ENCODE measurements at places on chromosomes 7 and 10.

- H3K36me3 ChIP-seq = peaks cover 8% of the 10 kb centered on the region
- peaks cover 15% of the 10 kb centered on the region for H3K4me1 ChIP-seq
- peak overlapping the region; percentile 93 for H3K4me3 ChIP-seq
- peak overlapping the region; percentile 83 for H3K27ac ChIP-seq
- DNase-seq = no peak
Measured at GRCh38 chr10:118047157-118047719, 497 bp upstream of the RAB11FIP2 start.

DNA sequence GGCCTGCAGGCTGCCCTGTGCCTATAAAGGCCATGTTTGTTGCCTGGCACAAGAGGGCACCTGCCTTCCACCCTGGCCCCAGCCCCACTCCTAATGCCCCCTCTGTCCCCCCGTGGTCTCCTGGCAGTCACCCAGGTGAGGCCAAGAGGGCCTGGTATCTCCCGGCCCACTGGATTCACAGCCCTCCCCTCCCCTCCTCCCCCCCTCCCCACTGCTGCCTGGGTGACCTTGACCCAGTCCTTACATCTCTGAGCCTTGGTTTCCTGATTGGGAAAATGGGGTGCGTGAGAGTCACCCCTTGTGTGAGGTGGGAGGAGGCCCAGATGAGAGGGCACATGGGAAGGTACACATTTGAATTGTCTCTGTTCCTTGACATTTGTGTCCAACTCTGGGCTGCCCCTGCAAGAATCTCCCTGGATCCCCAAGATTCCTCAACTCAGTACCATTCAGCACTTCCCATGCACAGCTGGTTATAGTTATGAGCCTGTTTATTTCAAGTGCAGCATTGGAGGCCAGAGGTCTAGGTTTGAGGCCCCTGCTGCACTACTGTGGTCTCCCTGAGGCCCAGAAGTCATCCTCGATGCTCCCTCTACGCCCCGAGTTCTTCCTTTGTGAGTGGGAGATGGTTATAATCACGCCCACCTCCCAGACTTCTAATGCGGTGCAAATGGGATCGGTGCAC is 58.9 kb downstream of the TMEM270 start:
- H3K27me3 ChIP-seq = no peaks in the 10 kb centered on the region
- no peaks in the 10 kb centered on the region for H3K36me3 ChIP-seq
- H3K27ac ChIP-seq = no peak overlapping the region
- no peak overlapping the region for H3K4me3 ChIP-seq
- H3K4me1 ChIP-seq = no peaks in the 10 kb centered on the region
- no peak for DNase-seq

DNA sequence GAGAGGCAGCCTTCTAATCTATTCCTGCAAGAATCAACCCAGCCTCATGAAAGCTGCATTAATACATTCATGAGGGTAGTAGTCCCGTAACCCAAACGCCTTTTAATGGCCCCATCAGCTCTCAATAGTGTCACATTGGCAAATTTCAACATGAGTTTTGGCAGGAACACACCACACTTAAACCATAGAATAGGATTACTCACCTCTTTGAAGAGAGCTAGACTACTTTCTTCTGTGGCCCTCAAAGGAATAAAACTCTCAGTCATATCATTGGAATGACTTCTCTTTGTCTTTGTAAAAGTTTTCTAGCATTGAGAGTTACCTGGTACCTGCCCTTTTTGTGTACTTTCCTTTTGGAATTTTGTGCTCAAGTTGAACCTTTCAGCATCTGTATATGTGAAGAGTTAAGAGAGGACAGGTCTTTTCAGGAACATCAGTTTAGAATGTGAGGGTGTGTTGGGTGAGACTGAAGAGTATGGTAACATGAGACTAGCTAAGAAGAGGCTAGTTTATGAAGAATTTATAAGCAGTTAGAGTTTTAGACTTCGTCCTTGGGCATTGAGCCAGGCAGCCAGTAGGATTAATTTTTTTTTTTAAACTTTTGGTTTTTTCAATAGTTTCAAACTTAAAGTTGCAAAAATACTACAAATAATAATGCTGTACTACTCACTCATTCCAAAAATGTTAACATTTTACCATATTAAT is 92.6 kb downstream of the MLLT10 start:
- H3K27me3 ChIP-seq = no peaks in the 10 kb centered on the region
- no peak for DNase-seq
- no peak overlapping the region for H3K27ac ChIP-seq
- H3K36me3 ChIP-seq = peaks cover 39% of the 10 kb centered on the region
- H3K4me1 ChIP-seq = no peaks in the 10 kb centered on the region
- H3K4me3 ChIP-seq = no peak overlapping the region

DNA sequence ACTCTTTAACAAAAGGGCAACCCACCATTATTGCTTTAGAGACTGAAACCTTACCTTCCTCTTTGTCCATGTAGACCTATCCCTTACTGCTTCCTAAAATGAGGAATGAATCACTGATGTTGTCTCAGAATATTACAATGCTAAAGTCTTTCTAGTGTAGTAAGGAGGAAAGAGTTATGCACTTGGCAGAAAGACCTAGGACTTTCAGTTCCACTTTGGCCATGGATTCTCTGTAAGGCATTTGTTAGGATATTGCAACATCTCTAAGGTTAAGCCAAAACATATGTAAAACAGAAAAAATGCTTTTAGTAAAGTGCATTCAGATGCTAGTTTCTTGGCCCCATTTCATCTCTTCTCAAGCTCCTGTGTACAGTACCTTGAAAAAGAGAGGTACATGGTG is 230.9 kb downstream of the PARD3 start:
- no peak for DNase-seq
- H3K27ac ChIP-seq = no peak overlapping the region
- no peak overlapping the region for H3K4me3 ChIP-seq
- no peaks in the 10 kb centered on the region for H3K36me3 ChIP-seq
- peaks cover 48% of the 10 kb centered on the region for H3K4me1 ChIP-seq
- H3K27me3 ChIP-seq = no peaks in the 10 kb centered on the region

- H3K27me3 ChIP-seq = no peaks in the 10 kb centered on the region
- H3K27ac ChIP-seq = no peak overlapping the region
- H3K4me3 ChIP-seq = no peak overlapping the region
- no peak for DNase-seq
Measured at GRCh38 chr7:23873306-23873705, 163.3 kb downstream of the STK31 start.

- no peaks in the 10 kb centered on the region for H3K4me1 ChIP-seq
- H3K27me3 ChIP-seq = no peaks in the 10 kb centered on the region
- H3K36me3 ChIP-seq = no peaks in the 10 kb centered on the region
Measured at GRCh38 chr7:610531-611280, 91.1 kb upstream of the PDGFA start.

- no peaks in the 10 kb centered on the region for H3K27me3 ChIP-seq
- H3K36me3 ChIP-seq = no peaks in the 10 kb centered on the region
- H3K4me3 ChIP-seq = no peak overlapping the region
- peak; percentile 42 for DNase-seq
- H3K27ac ChIP-seq = peak overlapping the region; percentile 97
Measured at GRCh38 chr7:41918597-41918996, 215.7 kb upstream of the INHBA start.

- no peak for DNase-seq
- H3K4me1 ChIP-seq = peaks cover 4% of the 10 kb centered on the region
- H3K27ac ChIP-seq = no peak overlapping the region
- H3K27me3 ChIP-seq = no peaks in the 10 kb centered on the region
Measured at GRCh38 chr7:47416492-47417480, 165.1 kb downstream of the TNS3 start.

- H3K4me1 ChIP-seq = no peaks in the 10 kb centered on the region
- DNase-seq = no peak
- H3K36me3 ChIP-seq = no peaks in the 10 kb centered on the region
- no peak overlapping the region for H3K27ac ChIP-seq
- H3K27me3 ChIP-seq = no peaks in the 10 kb centered on the region
Measured at GRCh38 chr10:131450216-131450765, 138.8 kb upstream of the TCERG1L start.

- peaks cover 35% of the 10 kb centered on the region for H3K27me3 ChIP-seq
- H3K4me1 ChIP-seq = peaks cover 58% of the 10 kb centered on the region
- no peaks in the 10 kb centered on the region for H3K36me3 ChIP-seq
- no peak for DNase-seq
Measured at GRCh38 chr7:43114458-43114780, 2.0 kb downstream of the HECW1 start.

DNA sequence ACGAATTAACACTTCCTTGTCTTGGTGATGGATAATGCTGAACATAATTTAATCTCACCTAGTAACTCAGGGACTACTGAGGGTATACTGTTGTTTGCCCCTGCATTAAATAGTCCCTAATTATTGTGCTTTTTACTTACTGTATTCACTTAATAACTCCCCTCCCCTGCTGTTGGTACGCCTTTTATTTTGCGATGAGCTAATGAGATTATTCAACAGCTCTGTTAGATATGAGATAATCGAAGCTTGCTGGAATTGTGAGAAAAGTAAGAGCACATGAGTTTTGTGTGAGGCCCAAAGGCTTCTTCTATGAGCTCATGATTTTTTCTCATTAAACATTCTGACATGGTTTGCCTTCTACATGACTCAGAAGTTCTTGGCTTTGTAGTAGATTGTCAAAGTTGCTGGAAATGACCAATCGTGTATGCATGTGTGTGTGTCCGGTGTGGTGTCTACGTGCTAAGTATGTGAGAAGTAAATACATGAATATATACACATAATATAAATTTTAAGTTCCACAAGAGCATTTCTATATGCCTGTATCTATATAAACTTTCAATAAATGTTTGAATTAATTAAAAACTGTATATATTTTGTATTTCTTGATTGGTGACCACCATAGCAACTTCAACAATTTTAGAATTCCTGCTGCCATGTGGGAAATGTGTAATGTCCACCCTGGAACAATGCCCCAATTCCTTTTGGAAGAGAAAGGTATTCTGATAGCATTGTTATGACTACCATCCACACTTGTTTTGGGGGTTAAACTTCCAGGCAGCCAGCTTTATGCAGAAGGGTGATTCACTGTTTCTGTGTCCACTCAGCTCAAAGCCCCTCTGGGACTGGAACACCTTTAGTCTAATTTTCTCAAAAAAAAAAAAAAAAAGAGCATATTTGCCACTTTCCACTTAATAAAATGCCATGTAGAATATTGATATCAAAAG is 106.2 kb downstream of the SAMD9 start:
- DNase-seq = peak; percentile 56
- H3K27ac ChIP-seq = peak overlapping the region; percentile 89
- H3K27me3 ChIP-seq = no peaks in the 10 kb centered on the region
- peaks cover 56% of the 10 kb centered on the region for H3K4me1 ChIP-seq

- DNase-seq = no peak
- no peaks in the 10 kb centered on the region for H3K4me1 ChIP-seq
- H3K36me3 ChIP-seq = peaks cover 5% of the 10 kb centered on the region
Measured at GRCh38 chr7:18685971-18686370, 190.4 kb downstream of the HDAC9 start.

DNA sequence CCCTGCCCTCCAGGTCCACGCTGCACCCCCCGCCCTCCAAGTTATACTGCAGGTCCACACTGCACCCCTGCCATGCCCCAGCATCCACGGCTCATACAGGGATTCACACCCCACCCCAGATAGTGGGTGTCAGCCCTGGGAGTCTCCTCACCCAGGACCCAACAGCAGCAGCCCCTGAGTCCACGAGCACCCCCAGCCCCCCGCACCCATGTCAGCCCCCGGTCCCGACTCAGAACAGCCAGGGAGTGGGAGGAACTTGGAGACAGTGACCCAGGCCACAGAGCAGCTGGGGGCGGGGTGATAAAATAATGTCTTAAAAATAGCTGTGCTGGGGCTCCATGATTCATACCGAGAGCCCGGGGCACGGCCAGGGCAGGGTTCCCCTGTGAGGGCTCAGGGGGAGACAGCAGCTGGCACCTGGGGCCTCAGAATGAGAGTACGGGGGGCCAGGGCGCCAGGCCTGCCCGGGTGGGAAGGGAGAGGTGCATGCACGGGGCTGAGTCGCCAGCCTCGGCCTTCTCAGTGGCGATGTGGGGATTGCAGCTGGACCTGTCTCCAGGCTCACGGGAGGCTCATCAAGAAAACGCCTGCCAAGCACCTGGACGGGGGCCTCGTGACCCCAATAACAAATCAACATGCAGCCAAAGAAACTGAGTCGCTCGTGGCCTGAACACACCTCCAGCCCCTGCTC is 29.8 kb downstream of the ADAP1 start:
- no peaks in the 10 kb centered on the region for H3K27me3 ChIP-seq
- H3K36me3 ChIP-seq = no peaks in the 10 kb centered on the region
- no peak overlapping the region for H3K4me3 ChIP-seq
- no peak overlapping the region for H3K27ac ChIP-seq
- H3K4me1 ChIP-seq = peaks cover 12% of the 10 kb centered on the region
- DNase-seq = peak; percentile 39

GRCh38 chr10:27724287-27724686 is 21.3 kb downstream of the MKX start:
- no peak overlapping the region for H3K4me3 ChIP-seq
- no peaks in the 10 kb centered on the region for H3K4me1 ChIP-seq
- H3K36me3 ChIP-seq = no peaks in the 10 kb centered on the region

DNA sequence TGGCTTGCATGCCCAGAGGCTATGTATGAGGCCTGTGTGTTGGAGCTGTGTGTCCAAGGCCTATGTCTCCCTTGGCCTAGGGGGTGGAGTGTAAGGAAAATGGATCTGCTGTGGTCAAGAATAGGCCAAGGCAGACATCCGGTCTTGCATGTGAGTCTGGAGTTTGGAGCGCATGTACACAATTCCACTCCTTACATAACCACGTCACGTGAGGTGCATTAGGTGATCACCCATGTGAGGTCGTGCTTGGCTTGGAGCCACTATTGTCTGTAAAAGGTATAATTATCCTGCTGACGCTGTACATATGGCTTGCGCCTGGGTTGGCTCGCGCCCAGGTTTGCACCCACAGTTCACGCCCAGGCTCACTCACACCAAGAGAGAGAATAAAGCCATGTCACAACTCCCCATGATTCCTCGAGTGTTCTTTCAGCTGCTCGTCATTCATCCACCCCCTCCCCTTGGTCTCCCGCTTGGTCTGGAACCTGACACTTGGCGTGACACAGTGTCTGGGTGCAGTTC is 105.5 kb downstream of the BICC1 start:
- H3K27me3 ChIP-seq = no peaks in the 10 kb centered on the region
- no peak for DNase-seq
- no peak overlapping the region for H3K4me3 ChIP-seq
- H3K27ac ChIP-seq = no peak overlapping the region

GRCh38 chr7:144050093-144050492 is 1.3 kb downstream of the OR2A5 start:
- H3K36me3 ChIP-seq = no peaks in the 10 kb centered on the region
- H3K27ac ChIP-seq = no peak overlapping the region
- no peaks in the 10 kb centered on the region for H3K27me3 ChIP-seq
- no peak for DNase-seq
- no peak overlapping the region for H3K4me3 ChIP-seq

GRCh38 chr7:116356333-116356965 is 143.1 kb upstream of the CAV2 start:
- no peaks in the 10 kb centered on the region for H3K36me3 ChIP-seq
- H3K4me1 ChIP-seq = peaks cover 50% of the 10 kb centered on the region
- peak overlapping the region; percentile 86 for H3K27ac ChIP-seq
- H3K27me3 ChIP-seq = no peaks in the 10 kb centered on the region

GRCh38 chr7:101518336-101518735 is 110.8 kb downstream of the MYL10 start:
- no peak overlapping the region for H3K4me3 ChIP-seq
- H3K27ac ChIP-seq = no peak overlapping the region
- peaks cover 5% of the 10 kb centered on the region for H3K4me1 ChIP-seq
- peaks cover 15% of the 10 kb centered on the region for H3K27me3 ChIP-seq
- DNase-seq = no peak
- H3K36me3 ChIP-seq = no peaks in the 10 kb centered on the region

- H3K4me3 ChIP-seq = no peak overlapping the region
- peaks cover under 1% of the 10 kb centered on the region for H3K4me1 ChIP-seq
- DNase-seq = no peak
- H3K36me3 ChIP-seq = peaks cover 4% of the 10 kb centered on the region
Measured at GRCh38 chr10:32459051-32459698, 13.2 kb downstream of the CCDC7 start.
